ENCODE measurements at places on chromosomes 7 and 10.

DNA sequence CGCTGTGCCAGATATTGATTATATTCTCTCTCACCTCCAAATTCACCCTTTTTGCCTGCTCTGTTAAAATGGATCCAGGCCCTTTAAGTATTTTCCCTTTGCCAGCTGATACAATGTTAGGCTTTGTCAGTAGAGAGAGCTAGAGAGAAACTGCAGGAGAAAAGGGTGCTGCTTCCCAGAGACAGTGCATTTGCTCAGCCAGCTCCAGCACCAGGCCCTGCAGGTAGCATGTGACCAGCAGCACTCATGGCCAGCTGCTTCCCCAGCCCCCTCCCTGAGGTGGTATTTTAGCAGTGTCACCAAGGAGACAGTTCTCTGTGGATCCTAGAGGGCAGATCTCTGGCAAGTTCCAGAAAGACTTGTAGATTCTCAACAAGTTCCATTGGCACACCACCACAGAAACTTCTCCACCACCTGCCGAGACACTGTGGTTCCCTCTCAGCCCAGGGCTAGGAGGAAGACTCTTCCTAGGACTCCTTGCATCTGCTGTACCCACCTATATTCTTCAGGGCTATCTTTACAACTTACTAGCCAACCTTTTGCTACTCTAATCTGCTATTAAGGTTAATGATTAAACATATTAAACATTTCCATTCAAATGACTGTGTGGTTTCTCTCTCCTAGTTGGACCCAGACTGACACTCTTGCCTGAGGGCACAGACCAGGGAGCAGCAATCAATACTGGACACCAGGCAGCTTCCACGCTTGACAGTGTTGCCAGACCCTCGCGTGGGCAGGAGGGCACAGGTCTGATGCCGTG is 35.6 kb upstream of the ADAM12 start:
- DNase-seq: no peak

DNA sequence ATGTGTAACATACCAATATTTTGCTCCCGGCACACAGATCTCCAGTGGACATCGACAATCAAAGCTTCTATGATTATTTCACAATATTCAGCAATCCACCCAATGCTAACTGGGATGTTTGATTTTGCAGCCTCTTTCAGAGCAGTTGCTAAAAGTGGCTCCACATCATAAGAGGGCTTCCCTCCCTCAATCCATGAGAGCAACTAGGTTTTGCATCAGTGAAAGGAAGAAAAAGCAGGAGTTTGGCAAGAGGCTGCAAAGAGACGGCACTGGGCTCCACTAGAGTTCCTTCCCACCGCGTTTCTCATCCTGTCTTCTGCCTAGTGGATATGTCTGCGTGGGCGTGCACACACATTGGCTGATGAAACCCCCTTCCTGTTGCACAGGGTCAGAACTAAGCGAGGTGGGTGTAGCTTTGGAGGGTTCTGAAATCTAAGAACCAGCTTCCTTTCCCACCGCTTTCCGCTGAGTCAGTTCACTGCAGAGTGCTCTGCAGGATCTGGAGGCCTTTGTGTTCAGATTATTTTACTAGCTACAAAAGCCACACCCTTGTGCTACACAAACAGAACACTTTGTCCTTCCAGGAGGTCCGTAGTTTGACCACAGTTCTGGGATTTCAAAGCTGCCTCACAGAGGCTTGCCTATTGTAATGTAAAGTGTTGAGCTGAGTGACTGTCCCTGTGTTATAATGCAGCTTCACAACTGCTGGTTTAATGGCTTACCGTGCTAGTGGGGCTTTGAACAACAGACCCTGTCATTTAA is 28.1 kb downstream of the ARL4A start:
- no peak for DNase-seq

DNA sequence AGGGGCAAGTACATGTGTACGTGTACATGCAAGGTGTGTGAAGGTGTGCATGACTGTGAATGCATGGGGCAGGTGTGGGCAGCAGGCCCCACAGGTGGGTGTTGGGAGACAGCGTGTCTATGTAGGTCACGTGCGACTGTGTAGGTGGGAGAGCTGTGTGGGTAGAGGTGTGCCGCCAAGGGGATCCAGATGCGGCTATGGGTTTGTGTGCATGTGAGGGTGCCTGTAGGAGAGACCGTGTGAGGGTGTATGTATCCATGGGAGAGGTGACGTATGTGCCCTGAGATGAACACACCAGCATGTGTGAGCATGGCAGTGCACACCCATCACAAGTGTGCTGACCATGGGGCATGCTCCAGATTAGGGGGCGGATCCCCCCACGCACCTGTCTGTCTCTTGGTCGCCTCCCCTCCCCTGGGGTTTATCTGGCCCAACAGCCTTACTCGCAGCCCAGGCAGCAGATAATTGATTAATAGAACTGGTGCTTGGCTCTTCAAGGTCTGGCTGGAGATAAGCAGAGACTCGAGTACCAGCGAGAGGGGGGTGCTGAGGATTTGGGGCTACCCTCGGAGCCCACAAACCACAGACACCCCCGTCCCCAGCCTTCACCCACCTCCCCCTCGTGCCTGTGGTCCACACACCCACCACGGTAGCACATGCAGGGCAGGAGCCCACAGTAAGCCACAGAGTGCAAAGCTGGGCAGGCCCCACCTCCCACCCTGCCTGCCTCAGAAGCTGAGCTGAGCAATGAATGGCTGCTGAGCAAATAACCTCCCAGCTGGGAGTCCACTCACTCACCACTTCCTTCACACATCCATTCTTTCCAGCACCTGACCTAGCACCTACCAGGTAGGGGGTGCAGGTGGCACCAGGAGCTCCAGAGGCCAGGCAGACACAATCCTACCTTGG is 41.4 kb upstream of the ZMIZ1 start:
- peak; percentile 46 for DNase-seq

DNA sequence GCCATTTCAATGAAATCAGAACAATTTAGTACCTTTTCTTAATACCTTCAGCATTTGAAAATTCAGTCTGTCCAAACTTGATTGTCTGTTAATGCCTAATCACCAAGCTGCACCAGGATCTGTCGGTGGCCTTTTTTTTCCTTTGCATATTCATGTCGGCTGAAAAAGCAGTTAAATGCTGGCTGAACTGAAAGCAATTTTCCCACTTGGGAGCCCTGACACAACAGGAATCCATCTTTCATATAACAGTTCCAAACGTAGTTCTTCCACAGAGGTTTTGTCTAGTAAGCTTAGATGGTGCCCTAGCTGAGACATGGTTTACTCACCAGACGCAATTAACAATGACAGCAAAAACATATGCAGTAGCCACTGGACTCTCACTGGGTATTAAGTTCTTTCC is 83.6 kb upstream of the CHCHD3 start:
- DNase-seq: no peak

- DNase-seq: no peak
These were observed 12.0 kb downstream of the GET4 start for GRCh38 chr7:888081-889024.

DNA sequence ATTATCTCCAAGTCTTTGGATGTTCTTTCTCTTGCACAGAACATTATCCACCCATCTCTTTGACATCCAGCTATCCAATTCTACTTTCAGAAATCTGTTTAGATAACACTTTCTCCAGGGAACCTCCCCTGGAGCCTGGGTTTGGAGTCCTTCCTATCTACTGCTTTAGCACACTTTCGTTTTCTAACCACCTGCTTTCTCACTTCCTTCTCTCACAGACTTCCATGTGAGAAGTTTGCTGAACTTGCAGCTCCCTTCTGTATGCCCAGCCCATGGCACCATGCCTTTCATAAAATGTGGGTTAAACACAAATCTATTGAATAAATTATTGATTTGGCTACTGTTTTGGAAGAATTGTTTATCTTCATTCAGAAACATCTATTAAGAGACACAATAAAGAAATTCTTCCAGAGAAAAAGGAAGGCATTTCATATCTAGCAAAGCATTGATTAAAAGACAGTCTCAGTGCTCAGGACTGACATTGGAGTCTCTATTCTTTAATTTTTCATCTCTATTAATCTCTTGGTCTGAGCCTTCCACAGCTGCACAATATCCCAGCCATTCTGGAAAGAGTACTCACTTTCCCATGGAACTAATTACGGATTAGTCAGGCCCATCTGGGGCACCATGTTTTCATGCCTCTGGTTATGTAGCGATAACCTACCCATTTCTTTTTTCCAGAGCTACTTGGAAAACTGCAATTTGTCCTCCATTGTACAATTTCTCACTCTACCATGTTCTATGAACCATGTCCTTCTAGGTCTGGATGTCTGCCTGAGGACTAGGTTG is 1077.3 kb downstream of the SORCS3 start:
- no peak for DNase-seq

DNA sequence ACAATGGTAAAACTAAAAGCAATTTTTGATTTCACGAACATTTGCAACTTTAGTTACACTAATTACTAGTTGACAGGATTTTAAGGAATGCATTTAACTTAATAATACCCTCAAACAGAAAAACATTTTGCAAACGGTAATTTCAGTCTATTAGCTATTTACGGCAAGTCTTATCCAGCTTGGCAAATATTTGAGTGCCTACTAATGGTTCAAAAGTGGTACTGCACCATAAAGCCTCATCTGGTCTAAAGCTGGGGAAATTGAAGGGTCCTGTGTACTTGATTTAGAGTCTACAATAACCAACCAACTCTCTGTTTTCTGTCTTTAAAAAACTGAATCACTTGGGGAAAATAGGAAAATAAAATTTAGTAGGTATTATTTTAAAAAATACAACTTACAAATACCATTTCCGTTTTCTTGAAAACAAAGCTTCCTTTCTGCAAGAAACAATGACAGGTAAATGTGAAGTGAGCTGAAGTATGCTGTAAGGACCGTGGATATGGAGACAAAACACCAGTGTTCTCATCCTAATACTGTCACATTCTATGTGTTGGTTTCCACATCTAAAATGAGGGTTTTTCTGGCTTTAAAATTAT is 142.3 kb downstream of the VPS50 start:
- no peak for DNase-seq

DNA sequence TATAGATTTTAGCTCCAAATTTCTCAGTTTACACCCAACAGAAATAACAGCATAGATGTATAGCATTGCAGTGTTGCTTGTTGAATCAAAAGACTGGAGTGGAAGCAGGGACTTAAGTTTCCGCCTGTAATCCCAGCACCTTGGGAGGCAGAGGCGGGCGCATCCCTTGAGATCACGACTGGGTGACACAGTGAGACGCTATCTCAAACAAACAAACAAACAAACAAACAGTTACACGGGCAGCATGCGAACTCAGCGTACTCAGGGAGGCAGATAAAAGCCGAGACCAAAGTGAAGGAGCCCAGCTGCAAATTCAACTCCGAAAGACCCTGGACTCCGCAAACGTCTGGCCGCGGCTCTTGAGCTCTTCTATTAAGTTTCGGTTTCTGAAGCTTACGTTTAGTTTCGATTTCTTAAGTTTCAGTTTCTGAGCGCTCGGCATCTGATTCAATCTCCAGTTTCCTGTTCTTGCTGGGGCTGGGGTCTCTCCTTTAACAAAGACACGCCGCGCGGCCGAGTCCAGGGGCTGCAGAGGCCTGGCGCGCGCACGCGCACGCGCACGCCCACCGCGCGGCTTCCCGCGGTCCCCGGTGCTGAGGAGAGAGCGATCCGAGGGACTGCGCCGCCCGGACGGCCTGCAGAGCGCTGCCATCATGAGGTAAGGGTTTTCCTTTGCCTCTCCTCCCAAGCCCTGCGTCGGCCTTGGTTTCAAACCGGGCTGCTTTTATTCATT is at the start of gene IFIT5:
Gene IFIT5 (plus strand): TSS at position 423 of the 733 bp plus-strand sequence. CDS start 231 bp downstream, at position 654.
- peak; percentile 78 for DNase-seq

DNA sequence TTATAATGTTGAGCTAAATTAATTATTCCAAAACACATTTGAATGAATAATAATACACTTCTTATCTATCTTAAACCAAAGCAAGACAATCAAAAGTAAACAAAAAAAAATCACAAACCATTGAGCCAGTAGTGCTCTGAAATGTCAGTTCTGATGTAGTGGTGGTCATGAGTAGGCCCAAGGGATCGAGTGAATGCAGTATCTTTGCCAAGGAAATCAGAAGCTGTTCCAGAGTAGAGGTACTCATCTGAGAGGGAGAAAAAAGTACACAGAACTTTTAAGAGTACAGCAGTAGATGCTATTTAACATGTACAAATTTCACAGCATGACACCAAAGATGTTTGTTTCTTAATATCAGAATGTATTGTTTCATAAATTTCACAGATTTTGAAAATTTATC is 121.5 kb downstream of the SEMA3D start:
- no peak for DNase-seq

GRCh38 chr7:46233585-46234329 is 312.7 kb upstream of the IGFBP3 start:
- DNase-seq: no peak

GRCh38 chr7:127819975-127820731 is 168.2 kb downstream of the SND1 start:
- DNase-seq: no peak

- DNase-seq: no peak
These were observed 118.2 kb upstream of the PPIF start for GRCh38 chr10:79229071-79229541.

DNA sequence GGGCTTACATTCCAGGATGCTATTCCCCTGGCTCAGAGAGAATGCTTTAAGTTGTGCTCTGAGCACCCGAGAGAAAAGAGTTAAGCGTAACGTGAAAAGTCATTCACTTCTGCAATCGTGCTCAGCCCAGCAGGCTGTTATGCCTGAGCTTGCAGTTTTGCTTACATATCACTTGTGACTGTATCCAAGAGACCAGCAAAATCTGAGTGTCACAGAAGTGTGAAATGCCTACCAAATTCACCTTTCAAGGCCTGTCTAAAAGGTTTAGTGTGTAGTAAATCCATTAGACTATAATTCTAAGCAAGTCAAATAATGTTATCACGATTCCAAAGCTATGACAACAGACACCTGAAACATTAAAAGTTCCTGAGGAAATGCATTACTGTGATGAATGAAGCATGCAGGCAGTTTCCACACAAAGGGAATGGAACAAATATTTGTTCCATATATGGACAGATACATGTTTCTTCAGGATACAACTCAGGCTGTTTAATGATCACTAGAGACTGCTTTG is 20.1 kb downstream of the ITGB1 start:
- no peak for DNase-seq

- peak; percentile 27 for DNase-seq
These were observed 650 bp downstream of the UBE2D1 start for GRCh38 chr10:58335306-58336005.

DNA sequence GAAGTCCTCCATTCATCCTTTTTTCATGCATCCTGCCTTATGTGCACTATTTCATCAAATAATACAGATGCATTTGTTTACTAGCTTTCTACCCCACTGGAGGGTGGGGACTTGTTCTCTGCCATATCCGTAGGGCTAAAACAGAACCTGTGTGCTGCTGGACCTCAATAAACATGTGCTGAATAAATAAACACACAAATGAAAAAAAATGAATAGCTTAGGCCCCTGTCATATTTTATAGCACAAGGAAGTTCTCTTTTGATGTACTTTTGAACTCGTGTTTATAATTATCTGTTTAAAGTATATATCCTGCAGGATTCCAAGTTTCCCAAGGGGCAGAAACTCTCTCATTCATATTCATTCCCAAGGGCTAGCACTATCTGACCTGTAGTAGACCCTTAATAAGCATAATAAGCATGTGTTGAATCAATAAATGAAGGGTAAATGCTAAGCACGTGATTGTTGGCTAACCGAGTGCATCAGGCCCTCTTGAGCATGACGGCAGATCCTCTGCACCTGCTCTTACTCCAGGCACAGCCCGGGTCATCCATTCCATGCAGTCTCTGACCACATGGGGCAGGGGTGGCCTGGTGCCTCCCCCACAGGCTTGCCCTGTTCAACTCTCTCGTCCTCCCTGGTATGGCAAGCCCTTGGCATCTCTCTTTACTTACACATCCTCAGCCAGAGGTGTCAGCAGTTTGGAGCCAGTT is 474.1 kb upstream of the ZMIZ1 start:
- DNase-seq: no peak
